ENCODE measurements at places on chromosomes 12 and 14.

- no peak for DNase-seq
Observed at GRCh38 chr14:63375769-63376168, 57.0 kb upstream of the GPHB5 start.

DNA sequence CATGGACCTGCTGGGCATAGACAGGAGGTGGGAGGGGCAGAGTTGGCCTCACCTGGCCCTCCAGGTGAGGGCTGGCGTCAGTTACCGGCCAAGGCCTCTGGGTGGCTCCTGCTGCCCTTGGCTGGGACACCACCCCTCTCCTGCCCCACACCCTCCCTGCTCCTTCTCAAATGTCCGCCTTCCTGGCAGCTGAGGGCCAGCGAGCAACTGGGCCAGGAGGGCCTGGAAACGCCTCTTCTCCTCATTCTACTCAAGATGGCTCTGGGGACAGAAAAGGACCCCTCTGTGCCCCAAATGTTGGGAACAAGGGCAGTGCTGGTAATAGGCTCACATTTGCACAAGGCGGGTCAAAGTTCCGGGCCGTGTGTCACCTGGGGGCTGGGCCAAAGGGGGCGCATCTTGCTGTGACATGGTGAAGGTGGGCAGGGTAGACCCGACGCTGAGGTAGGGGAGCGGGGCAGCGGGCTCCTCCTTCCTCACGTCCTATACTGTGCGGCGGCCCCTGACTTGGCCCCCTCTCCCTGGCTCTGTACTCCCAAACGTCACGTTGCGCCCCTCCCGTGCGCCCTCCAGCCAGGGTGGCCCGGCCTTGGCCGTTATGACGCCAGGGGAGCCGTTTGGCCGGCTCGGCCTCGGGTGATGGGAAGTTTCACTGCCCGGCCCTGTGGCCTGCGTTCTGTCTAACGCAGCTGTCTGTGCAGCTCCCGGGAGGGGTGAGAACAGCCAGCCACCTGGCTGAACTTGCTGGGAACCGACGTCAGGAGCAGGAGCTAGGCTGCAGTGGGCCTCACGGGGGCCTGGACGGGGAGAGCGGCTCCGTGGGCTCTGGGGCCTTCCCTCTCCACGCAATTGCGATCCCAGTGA is 18.0 kb upstream of the DLK1 start:
- DNase-seq, result no peak

DNA sequence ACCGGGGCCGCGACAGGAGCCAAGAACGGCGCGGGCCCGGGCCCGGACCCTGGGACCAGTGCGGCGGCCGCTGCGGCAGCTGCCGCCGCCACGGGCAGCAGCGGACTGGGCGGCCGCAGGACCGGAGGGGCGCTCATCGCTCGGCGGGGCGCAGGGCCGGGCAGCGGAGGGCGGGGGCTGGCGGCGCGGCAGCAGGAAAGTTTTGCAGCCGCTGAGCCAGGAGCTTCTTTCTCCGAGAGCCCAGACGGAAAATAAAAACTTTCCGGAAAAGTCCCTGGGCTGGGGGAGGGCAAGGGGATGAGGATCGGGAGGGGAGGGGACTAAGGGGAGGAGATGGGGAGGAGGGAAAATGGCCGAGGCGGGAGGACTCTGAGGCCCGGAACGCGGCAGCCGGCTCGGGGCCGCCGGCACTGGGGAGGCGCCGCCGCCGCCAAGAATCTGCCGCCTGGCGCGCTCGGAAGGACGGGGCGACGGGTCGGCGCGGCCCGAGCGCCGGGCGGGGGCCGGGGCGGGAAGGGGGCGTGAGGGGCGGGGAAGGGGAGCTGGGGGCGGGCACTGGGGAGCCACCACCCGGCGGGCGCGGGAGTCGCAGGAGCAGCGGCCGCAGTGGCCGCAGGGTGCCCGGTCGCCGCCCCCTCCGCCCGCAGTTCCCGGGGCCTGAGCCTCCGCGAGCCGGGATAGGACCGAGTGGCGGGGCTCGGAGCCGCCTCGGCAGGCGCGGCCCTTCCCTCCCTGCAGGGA is at the start of gene PRKD1:
Gene PRKD1 (minus strand): TSS at position 472 of the 741 bp plus-strand sequence.
- DNase-seq, result no peak

- DNase-seq, result no peak
Observed at GRCh38 chr14:96583569-96584041, 81.4 kb downstream of the PAPOLA start.

- DNase-seq, result no peak
Observed at GRCh38 chr14:51597261-51598001, 54.3 kb upstream of the FRMD6 start.

Data from activated T-cell treated with anti-CD3 and anti-CD28 coated beads for 4 hours (primary cell).